ENCODE measurements at places on chromosomes 5 and 9.

GRCh38 chr9:105958587-105958986 is 264.2 kb downstream of the TMEM38B start:
- no peak for DNase-seq

GRCh38 chr5:1343315-1343751 is 1.6 kb downstream of the CLPTM1L start:
- DNase-seq: no peak

DNA sequence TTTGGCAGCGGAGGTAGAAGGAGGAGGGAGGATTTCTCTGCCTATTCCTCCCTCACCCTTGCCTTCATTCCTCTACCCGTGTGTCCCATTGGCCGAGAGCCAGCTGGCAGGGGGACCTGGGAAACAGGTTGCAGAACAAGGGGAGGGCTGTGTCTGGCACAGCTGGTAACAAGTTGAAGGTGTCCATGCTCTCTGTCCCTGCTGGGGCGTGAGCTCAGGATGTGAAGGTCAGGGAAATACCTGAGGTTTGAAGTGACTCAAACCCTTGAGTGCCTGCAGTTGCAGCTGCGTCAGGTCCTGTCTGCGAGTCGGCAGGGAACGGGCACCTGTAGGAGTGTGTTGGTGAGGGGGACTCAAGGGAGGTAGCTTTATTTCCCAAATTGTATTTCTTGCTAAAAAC is 16.2 kb downstream of the MIGA2 start:
- no peak for DNase-seq

DNA sequence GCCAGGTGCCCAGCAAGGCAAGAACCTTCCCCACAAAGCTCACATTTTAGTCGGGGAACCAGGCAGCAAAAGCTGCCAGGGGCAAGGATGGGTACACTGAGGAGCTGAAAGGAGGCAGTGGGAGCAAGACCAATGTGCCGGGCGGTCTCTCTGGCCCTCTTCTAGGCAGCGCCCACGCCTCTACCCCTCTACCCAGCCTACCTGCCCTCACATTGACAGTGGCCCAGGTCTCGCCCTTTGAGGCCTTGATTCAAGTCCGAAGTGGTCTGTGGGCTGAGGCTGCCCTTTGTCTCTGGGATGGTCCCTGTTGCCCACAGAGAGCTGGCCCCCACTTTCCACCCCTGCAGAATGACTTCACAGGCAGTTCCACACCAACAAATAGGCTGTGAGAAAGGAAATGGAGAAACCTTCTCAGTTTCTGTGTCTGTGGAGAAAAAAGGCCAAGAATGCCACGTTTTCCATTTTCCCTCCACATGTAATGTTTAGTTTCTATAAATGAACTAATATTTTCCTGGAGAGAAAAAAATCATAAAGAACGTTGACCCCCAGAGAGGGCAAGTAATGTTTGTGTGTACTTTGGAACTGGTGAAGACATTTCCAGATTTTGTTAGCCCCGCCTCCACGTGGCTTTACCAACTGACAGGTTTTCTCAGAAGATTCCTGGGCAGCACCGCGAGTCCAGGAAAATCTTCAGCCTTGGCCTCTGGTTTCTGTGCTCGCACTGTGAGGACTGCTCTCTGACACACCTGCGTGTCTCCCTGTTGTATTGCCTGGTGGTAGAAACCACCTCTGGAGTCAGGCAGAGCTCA is 57.4 kb upstream of the ANGPTL2 start:
- DNase-seq: no peak

- DNase-seq: no peak
Measured at GRCh38 chr5:72848474-72849428, 32.3 kb downstream of the TNPO1 start.

DNA sequence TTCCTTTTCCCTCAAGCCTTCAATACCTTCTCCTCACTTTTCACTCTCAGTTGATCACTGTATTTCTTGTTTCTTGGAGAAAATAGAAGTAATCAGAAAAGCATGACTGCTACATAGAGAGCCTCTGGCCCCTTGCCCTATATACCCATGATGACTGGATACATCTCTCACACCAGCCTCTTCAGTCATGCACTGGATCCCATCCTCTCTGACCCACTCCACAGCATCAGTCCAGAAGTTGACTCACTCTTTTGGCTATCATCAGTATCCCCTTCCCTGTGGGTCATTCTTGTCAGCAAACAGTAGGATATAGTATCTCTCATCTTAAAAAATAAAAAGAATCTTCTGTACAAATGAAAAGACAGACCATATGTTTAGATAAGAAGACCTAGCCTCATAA is 32.9 kb downstream of the PTCD2 start:
- DNase-seq: no peak

DNA sequence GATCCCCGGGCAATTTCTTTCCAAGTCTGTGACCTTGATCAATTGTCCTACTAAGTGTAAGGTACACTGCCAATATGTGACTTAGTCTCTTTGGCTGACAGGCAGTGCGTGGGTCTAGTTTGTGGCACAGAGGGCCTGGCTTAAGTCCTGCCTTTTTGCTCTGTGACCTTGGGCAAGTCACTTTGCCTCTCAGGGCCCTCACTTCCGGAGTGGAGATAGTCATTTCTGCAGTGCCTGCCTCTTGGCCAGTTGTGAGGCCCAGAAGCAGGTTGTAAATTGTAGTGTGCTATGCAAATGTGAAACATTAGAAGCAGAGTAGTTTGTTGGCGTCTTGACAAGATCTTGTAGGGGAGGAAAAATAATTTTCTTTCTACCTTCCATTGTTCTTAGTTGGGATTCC is 39.0 kb downstream of the KIF4B start:
- DNase-seq: no peak

GRCh38 chr9:20604562-20604961 is 17.7 kb downstream of the MLLT3 start:
- DNase-seq: no peak

DNA sequence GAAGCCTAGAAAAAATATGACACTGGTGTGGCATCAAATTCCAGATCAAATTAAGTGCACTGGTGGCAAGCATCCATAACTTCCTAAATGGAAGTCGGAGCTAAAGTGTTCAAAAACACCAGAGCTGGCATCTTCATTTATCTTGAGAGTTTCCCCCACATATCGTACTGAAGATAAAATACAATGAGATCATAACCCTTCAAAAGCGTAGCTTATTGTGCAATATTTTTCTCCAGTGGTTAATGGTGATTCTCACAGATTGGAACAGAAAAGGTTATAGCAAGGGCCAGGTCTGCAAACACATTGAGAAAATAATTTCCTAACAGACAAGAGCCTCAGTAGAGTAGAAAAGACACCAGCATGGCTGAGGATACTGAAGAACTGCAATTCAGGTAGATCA is 147.6 kb downstream of the SEMA5A start:
- DNase-seq: no peak

DNA sequence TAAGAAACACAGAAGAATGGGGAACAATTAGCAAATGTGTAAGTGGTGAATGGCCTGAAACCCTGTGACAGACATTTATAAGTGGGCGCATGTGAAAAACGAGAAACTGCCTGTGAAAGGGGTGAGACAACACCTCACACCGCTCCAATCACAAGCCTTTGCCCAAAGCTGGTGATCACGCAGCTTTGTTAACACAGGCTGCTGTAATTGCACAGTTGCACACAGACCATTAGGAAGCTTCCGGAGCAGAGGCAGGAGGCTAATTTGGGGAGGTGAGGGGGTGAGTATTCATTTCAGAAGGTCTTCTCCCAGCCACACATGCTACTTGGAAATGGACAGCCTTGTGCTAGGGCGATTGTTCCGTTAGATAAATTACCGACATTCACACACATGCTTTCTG is 294.0 kb downstream of the MED10 start:
- no peak for DNase-seq

DNA sequence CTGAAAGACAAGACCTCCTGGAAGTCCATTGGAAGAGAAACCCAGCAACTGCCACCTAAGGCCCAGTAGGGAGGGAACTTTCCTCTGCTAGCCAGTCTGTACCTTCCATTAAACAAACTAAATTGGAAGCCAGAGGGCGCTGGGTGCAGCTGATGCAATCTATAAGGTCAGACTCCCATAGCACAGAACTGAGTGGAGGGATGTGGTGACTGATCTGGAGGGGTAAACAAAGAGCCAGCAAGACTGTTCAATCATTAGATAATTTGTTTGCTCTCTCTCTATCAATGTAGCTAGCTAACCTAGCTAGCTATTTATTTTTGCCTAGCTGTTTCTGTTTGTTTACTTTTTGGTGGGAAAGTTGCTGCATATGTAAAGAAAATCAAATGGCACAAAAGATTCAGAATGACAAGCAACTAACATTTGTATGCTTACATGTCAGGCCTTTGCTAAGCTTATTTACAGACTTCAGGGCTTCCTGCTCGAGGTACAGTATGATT is 291.8 kb upstream of the DAB2 start:
- peak; percentile 30 for DNase-seq

- no peak for DNase-seq
Measured at GRCh38 chr5:56169949-56170348, 63.2 kb downstream of the ANKRD55 start.

GRCh38 chr5:41120600-41120999 is 49.5 kb upstream of the MROH2B start:
- no peak for DNase-seq

DNA sequence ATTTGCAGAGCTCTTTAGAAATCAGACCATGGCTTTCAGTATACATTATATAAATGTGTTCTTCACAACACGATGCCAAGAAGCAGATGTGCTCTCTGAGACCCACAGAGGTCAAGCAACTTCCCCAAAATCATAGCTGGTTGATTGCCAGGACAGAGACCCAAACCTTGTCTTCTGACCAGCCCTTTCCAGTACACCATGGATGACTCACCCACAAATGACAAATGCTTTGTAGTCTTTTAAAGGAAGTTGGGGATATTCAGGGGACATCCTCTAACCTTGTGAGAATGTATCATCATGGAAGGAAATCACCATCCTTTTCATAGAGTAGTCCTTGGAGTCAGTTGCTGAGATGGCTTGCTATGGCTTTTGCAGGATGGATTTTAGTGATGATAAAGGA is 30.1 kb downstream of the ZNF462 start:
- DNase-seq: no peak

- DNase-seq: no peak
Measured at GRCh38 chr9:136154943-136155342, 36.3 kb upstream of the TMEM250 start.

- peak; percentile 7 for DNase-seq
Measured at GRCh38 chr9:130290291-130291181, 25.0 kb downstream of the HMCN2 start.

GRCh38 chr5:110803467-110804326 is 64.9 kb downstream of the SLC25A46 start:
- DNase-seq: no peak

GRCh38 chr9:124218987-124219461 is 38.7 kb upstream of the NEK6 start:
- no peak for DNase-seq

- peak; percentile 79 for DNase-seq
Measured at GRCh38 chr5:65742565-65743231, 20.7 kb downstream of the NLN start.

DNA sequence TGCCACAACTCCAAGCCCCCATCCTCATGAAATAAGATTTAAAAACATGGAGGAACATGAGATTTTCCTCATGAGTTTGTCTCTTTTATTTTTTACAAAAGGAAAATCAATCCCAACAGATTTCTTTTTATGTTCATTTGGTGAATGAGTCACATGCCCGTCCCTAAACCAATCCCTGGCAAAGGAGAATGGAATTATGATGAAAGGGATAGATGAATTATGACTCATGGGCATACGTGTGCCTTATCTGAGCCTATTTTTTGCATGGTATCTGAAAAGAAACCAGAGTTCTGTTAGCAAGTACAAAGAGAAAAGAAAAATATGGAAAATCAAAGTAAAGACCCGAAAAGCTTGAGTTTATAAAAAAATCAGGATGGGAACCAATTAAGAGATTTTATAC is 267.5 kb upstream of the TMEM161B start:
- no peak for DNase-seq

- DNase-seq: no peak
Measured at GRCh38 chr5:8961219-8961618, 584.7 kb downstream of the SEMA5A start.

- DNase-seq: no peak
Measured at GRCh38 chr9:34446468-34446891, 11.9 kb downstream of the FAM219A start.

GRCh38 chr9:35682051-35682450 is 7.7 kb downstream of the TPM2 start:
- DNase-seq: no peak

GRCh38 chr5:168984135-168984675 is 316.7 kb downstream of the SLIT3 start:
- no peak for DNase-seq

- no peak for DNase-seq
Measured at GRCh38 chr9:92638621-92639101, 31.3 kb downstream of the IPPK start.

DNA sequence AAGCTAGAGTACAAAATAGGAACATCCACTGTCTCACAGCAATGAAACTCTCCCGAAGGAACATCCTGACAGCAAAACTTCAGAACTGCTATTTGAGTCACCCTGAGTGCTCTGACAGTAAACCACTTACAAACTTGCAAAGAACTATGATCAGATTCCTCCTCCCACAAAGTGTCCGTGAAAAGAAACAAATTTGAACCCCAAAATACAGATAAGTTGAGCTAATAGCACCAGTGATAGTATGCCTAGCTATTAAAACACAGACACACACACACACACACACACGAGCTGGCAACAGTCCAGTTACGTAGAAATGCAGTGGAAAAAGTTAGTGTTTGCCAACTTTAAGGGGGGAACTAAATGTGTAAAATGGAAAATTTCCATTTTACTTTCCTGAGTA is 3.1 kb upstream of the GLIS3 start:
- DNase-seq: no peak

- no peak for DNase-seq
Measured at GRCh38 chr5:177355868-177356168, 1.9 kb upstream of the RGS14 start.
